Endothelial cell (in vitro differentiated cells): ENCODE measurements at places on chromosomes 6 and 20. TPM values are rescaled to one million over a fixed set of nuclear protein-coding genes. Genes with fewer than 3 reads are reported as not detected.

DNA sequence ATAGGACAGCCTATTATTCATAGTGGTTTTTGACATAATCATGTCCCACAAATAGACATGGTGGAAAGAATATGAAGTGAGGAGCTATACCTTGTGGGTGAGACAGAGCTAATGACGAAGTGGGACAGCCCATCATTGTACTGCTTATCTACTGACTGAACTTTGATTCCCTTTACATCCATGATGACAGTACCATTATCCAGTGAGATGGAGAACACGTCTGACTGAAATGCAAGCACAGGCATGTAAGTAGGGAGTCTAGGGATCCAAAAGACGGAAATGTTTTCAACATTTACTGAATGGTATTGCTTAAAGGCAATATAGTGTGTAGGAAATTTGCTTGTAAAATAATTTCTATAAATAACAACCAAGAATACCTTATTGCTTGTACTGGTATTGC, 43.5 kb downstream of the FAM229B start:
- no peaks in the 10 kb centered on the region for H3K4me1 ChIP-seq
- DNase-seq, result no peak
- no peaks in the 10 kb centered on the region for H3K36me3 ChIP-seq
- H3K27ac ChIP-seq, result no peak overlapping the region
- H3K27me3 ChIP-seq, result no peaks in the 10 kb centered on the region
- H3K4me3 ChIP-seq, result no peak overlapping the region

DNA sequence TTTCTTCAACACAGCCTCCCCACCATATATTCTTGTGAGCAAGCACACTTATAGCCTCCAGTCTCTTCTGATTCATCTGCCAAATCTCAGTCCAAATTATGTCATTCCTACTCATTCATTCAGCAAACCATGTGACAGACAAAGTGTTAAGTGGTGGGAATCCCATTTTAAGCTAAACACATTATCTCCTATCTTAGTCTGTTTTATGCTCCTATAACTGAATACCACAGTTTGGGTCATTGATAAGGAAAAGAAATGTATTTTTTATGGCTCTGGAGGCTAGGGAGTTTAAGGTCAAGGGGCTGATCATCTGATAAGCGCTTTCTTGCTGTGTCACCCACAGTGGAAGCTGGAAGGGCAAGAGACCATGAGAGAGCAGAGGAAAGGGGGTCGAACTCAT, 23.9 kb upstream of the SMIM13 start:
- no peak overlapping the region for H3K4me3 ChIP-seq
- no peak for DNase-seq
- H3K27me3 ChIP-seq, result no peaks in the 10 kb centered on the region
- H3K4me1 ChIP-seq, result no peaks in the 10 kb centered on the region
- H3K36me3 ChIP-seq, result no peaks in the 10 kb centered on the region

- no peak overlapping the region for H3K27ac ChIP-seq
- peaks cover 14% of the 10 kb centered on the region for H3K4me1 ChIP-seq
- H3K36me3 ChIP-seq, result peaks cover 55% of the 10 kb centered on the region
- no peak for DNase-seq
- H3K27me3 ChIP-seq, result no peaks in the 10 kb centered on the region
- H3K4me3 ChIP-seq, result no peak overlapping the region
Observed at GRCh38 chr6:18214003-18214402, 50.3 kb downstream of the DEK start.

DNA sequence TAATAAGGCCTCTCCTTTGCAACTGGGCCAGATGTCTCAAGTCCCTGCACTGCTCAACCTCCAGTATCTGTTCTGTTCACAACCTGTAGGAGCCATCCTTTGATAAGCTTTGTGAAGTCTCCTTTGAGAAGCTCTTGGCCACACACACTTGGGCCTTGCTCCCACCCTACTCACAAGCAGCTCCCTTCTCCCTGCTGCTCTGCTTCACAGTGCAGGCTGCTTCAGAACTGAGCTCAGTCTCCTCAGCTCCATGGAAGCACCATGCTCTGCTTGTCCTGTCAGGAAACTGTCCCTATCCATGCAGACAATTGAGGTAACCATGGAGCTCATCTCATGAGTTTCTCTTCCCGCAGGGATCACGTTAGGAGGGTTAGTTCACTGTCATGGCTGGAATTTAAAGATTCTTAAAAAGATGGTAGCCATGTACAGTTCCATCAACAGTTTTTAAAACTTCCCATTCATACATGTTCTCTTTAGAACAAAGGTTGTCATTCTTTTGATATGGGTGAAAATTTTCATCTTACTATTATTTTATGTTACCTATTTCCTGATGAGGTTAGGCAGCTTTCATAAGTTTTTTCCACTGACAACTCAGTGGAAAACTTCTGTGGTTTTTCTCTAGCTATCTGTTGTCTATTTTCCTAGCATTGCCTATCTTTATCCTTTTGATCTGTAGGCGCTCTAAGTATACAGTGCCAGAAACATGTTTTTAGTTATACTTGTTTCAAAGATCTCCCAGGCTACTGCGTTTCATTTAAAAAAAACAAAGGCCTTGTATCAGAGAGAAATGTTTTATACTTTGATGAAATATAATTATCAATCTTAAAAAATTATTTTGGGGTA, 62.6 kb downstream of the AK9 start:
- H3K27ac ChIP-seq, result no peak overlapping the region
- no peak overlapping the region for H3K4me3 ChIP-seq
- no peaks in the 10 kb centered on the region for H3K36me3 ChIP-seq
- no peaks in the 10 kb centered on the region for H3K27me3 ChIP-seq

GRCh38 chr6:96886519-96886918, 11.2 kb downstream of the NDUFAF4 start:
- no peaks in the 10 kb centered on the region for H3K27me3 ChIP-seq
- no peak overlapping the region for H3K4me3 ChIP-seq
- peaks cover 6% of the 10 kb centered on the region for H3K4me1 ChIP-seq
- peaks cover 1% of the 10 kb centered on the region for H3K36me3 ChIP-seq
- no peak for DNase-seq

Gene FIG4
- total RNA-seq, result 9.2 TPM

- H3K27me3 ChIP-seq, result peaks cover 2% of the 10 kb centered on the region
- no peak for DNase-seq
- no peak overlapping the region for H3K27ac ChIP-seq
- no peak overlapping the region for H3K4me3 ChIP-seq
Observed at GRCh38 chr20:14220986-14221385, 116.4 kb downstream of the FLRT3 start.

DNA sequence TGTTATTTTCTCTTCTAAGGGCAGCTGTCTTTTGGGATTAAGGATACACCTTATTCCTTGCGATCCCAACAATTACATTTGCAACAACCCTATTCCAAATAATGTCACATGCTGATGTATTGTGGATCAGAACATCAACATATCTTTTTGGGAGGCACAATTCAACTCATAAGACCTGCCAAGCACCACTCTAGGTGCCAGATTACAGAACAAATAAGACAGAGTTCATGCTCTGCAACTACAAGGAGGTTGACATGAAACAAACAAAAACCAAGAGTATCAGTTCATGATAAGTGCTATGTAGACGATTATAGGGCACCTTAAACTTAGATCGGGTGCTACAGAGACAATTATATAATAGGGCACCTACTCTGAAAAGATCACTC, 203.2 kb upstream of the SGK1 start:
- H3K36me3 ChIP-seq, result no peaks in the 10 kb centered on the region
- no peak for DNase-seq
- H3K27me3 ChIP-seq, result no peaks in the 10 kb centered on the region

GRCh38 chr6:78599526-78599925, 267.8 kb upstream of the IRAK1BP1 start:
- H3K4me1 ChIP-seq, result no peaks in the 10 kb centered on the region
- H3K36me3 ChIP-seq, result no peaks in the 10 kb centered on the region
- H3K27ac ChIP-seq, result no peak overlapping the region
- DNase-seq, result no peak

DNA sequence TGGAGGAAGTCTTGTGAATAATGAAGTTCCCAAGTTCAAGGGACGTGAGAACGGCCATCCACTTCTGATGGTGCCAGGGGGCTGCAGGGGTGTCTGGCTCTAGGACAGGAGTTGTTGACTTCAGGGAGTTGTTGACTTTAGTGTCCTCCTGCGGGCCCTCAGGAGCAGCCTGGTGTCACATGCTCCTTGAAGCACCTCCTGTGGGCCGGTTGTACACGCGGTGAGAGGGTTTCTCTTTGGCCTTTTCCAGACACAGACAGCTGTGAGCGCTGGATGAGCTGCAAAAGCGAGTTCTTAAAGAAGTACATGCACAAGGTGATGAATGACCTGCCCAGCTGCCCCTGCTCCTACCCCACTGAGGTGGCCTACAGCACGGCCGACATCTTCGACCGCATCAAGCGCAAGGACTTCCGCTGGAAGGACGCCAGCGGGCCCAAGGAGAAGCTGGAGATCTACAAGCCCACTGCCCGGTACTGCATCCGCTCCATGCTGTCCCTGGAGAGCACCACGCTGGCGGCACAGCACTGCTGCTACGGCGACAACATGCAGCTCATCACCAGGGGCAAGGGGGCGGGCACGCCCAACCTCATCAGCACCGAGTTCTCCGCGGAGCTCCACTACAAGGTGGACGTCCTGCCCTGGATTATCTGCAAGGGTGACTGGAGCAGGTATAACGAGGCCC, 77.8 kb downstream of the ISM1 start:
- peaks cover 21% of the 10 kb centered on the region for H3K36me3 ChIP-seq
- no peak overlapping the region for H3K4me3 ChIP-seq
- no peaks in the 10 kb centered on the region for H3K4me1 ChIP-seq
- peaks cover 2% of the 10 kb centered on the region for H3K27me3 ChIP-seq
- H3K27ac ChIP-seq, result no peak overlapping the region
- no peak for DNase-seq

- no peak overlapping the region for H3K27ac ChIP-seq
- no peaks in the 10 kb centered on the region for H3K4me1 ChIP-seq
- no peak overlapping the region for H3K4me3 ChIP-seq
- no peaks in the 10 kb centered on the region for H3K36me3 ChIP-seq
Observed at GRCh38 chr6:132568611-132569010, 1.5 kb upstream of the TAAR6 start.

Gene TMEM244
- not detected for total RNA-seq

Gene DDX43
- not detected for total RNA-seq
